ENCODE measurements at places on chromosomes 3 and 15. TPM values are rescaled to one million over a fixed set of nuclear protein-coding genes. Genes with fewer than 3 reads are reported as not detected.

- DNase-seq, result no peak
Measured at GRCh38 chr3:169546368-169546767, 117.1 kb downstream of the MECOM start.

- DNase-seq, result no peak
Measured at GRCh38 chr15:67085818-67086636, 20.6 kb downstream of the SMAD3 start.

DNA sequence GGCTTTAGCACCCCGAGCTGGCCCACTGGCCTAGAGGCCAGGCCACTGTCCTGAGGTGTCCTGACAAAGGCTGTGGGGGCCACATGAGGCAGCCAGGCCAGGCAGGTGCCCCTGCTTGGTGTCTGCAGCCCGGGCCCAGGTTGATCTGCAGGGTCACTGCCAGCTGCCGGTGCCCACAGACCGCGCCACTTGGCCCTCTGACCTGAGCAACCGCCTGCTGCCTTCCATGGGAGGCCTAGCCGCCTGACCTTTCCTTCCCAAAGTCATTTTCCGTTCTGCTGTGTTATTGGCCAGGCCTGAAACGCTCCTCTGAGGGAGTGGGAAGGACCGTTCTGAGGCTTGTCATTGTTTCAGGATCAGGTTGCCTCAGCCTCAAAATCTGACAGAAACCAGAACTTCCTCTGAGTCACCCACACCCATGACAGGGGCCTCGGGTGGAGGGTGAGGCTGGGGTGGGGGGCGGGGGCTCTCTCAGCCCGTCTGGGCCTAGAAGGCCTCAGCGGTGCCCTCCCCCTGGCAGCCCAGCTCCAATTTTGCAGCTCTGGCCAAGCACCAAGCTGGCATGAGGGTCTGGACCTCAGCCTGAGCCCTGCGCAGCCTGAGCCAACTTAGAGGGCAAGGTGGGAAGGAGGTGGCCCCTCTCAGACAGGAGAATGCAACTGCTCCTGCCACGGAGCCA, 140.7 kb upstream of the MEF2A start:
- peak; percentile 41 for DNase-seq

The FEZF2 gene
- total RNA-seq, result not detected

The GOLGA6B gene
- not detected for total RNA-seq

The CCR8 gene
- 2.9 TPM for total RNA-seq
